Stimulated activated CD4-positive, alpha-beta T cell treated with anti-CD3 and anti-CD28 coated beads, Interleukin-2, amount 100 ng/mL, for 4 hours (primary cell): ENCODE measurements at places on chromosomes 2 and 18.

DNA sequence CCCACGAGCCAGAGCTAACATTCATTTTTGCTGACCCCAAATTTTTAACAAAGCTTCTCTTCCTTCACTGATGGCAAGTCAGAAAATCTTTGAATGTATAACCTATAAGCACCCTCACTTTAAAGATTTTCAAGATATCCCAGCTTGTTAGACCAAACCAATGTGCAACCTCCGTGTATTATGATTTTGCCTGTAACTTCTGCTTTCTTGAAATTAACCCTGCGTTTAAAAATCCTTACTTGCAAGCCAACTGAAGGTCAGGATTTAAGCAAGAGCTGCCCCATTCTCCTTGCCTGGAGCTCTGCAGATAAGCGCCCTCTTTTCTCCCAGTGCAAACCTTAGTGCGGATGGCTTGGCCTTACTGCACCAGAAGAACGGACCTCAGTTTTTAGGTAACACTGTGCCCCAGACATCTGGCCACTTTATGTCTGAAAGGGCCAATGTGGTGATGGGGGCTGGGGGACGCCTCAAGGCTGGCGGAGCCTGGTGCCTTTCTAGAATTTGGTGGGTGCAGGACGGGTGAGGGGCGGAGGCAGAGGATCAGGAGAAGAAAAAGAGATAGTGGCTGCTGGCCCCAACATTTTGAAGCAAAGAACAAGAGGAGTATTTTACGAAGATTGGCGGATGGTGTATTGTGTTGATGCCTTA, 805 bp upstream of the TNFRSF11A start:
- DNase-seq = no peak

- no peak for DNase-seq
Measured at GRCh38 chr2:55073000-55073983, 23.0 kb upstream of the RTN4 start.

DNA sequence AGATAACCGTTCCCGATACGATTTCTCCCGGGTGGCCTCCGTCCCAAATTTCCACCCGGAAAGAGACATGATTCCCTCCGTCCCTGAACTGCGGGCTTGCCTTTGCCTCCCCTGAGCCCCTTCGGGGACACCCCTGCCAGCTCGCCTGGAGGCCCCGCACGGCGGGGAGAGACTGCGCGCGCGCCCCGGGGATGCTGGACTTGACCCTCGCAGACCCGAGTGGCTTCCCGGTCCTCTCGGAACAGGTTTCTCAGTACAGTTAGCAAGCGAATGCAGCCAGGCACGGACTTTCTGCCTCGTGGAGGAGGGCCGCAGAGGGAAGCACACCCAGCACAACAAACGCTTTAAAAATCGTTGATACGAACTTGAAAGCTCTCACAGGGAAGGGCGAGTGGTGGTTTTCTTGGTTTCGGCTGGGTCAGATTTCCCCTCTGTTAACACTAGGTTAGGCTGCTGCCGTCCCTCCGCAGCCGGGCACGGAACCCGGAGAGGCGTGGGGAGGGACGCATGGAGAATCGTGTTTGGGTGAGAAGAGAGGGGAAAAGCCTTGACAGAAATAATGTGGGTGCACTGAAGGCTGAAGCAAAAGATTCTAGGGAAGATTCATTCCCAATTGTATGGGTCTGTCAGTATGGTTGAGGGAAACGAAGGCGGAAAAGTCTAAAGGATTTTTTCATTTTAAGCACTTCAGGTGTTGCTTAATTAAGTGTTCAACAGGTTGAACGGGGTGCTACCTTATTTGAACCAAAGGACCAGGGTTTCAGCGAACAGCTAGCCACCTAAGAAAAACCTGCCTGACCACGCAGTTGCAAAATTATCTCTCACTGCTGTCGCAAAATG, 916 bp downstream of the TNFRSF11A start:
- no peak for DNase-seq

GRCh38 chr18:70380915-70381896, 92.4 kb downstream of the SOCS6 start:
- no peak for DNase-seq

DNA sequence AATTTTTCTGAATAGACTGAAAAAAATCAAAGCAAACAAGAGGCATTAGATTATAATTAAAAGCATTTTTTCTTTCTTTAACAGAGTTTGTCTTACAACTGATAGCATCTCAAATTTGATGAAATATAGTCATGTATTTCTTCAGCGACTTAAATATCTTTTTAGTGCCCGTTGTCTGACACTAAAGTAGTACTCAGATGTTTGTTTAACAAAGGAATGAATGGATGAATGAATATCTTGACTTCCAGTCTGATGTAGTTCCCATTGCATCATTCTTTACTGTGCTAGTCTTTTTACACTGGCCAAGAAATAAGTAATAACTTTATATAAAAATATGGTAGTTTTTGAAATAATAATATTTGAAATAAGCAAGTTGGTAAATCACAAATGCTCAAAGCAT, 111.1 kb downstream of the TTC27 start:
- DNase-seq = no peak

- no peak for DNase-seq
Measured at GRCh38 chr2:83650161-83650560, 808.9 kb downstream of the SUCLG1 start.

GRCh38 chr18:54860941-54861340, 32.7 kb downstream of the RAB27B start:
- DNase-seq = no peak

GRCh38 chr2:28340312-28341202, 52.1 kb upstream of the FOSL2 start:
- no peak for DNase-seq

GRCh38 chr2:61722318-61722717, 131.5 kb downstream of the FAM161A start:
- no peak for DNase-seq

GRCh38 chr2:127003070-127003800, 103.7 kb downstream of the BIN1 start:
- no peak for DNase-seq

DNA sequence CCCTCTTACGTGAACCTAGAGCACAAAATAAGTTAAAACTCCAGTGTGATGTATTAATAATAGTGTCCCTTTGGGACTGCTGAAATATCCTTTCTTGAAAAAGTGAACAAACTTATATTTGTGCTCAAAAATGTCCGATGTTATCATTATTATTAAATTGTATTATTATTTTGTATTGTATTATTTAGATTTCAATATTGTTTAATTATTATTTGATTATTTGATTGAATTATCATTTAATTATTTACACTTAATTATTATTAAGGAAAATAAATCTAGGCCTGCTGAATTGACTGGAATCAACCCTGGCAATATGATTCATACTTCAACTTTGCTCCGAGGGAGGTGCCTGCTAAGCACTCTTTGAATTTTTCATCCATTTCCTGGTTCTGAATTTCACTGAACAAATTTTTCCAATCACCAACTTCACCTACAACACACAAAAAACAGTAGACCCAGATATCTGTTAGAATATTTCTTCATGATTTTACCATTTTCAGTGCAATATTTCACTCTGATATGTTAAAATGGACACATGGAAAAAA, 10.9 kb upstream of the EIF2AK2 start:
- no peak for DNase-seq

DNA sequence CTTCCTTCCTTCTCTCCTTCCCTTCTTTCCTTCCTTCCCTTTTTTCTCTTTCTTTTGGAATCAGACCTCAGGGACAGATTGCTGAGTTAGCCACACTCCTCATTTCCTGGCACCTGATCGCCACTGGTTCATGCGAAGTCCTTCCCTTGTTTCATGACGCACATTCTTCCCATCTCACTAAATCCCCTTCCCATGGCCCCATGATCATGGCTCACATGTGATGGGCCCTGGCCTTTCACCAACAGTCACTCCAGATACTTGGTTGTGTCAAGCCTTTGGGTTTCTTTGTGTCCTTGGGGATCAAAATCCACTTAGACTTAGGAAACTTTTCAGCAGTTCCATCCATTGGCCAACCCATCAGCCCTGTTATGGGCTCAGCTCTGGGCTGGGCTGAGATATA, 23.8 kb upstream of the ASPRV1 start:
- DNase-seq = no peak

DNA sequence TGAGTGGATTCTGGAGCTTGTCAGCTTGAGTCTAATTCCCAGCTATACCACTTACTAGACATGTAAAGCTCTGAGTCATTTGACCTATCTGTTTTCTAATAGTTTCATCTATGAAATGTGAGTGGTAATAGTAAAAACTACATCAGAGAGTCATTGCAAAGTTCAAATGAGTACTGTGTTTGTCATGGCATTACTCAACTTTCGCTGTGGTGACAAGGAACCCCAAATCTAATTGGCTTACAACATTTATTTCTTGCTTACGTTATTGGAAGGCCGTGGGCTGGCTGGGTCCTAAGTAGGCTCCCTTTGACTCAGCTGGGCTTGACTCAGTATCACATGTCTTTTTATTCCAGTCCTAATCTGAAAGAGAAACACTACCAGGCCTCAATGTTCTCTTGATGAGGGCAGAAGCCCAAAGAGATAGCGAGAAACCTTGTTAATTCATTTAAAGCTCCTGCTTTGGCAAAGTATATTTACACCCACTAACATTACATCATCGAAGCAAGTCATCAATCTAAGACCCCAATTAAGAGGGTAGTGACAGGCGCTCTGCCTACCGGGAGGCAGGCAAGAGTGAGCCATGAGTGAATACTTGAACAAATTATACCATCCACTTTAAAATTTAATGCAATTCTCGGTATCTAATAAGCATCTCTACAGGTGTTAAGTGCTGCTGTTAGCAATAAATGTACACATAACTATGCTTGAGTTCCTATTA, 431.8 kb upstream of the SPHKAP start:
- DNase-seq = no peak

GRCh38 chr2:147756069-147756468, 88.8 kb upstream of the ACVR2A start:
- DNase-seq = no peak

GRCh38 chr2:30273574-30273929, 42.2 kb downstream of the LBH start:
- DNase-seq = no peak

GRCh38 chr2:67378555-67378954, 18.6 kb upstream of the ETAA1 start:
- no peak for DNase-seq

DNA sequence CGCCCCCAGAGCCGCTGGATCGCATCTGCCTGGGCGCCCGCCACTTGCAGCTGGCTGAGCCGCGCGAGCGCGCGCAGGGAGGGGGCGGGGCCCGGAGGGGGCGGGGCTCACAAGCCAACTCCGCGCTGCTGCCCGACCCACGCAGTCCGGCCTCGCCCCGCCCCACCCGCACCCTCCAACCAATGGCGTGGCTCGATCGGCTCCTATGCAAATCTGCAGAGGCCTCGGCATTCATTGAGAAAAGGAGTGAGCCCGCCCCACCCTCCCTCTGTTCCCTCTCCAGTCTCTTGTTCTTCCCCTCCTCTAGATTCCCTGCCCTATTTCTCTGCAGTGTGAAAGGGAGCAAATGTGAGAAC, at the start of gene ALK:
Gene ALK, minus strand, starts transcription at position 27 of the 356 bp plus-strand sequence. CDS start 927 bp downstream, outside the sequence.
- peak; percentile 22 for DNase-seq

GRCh38 chr2:237869343-237870102, 10.1 kb downstream of the RAMP1 start:
- no peak for DNase-seq

GRCh38 chr2:200786826-200787225, 24.9 kb upstream of the BZW1 start:
- DNase-seq = no peak

DNA sequence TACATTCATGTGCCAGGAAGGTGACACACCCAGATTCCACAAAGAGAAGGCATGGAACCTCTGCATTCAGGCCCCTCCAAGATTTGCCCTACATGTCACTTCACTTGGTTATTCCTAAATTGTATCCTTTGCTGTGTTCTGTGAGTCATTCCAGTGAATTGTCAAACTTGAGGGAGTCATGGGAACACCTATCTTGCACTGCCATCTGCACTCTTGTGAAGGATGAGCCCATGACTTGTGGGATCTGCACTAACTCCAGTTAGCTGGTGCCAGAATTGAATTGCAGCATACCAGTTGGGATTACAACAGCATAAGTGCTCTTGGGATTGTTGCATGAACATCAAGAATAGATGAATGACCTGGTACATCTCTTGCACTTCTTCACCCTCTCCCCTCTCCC, 1288.0 kb upstream of the ZEB2 start:
- no peak for DNase-seq

DNA sequence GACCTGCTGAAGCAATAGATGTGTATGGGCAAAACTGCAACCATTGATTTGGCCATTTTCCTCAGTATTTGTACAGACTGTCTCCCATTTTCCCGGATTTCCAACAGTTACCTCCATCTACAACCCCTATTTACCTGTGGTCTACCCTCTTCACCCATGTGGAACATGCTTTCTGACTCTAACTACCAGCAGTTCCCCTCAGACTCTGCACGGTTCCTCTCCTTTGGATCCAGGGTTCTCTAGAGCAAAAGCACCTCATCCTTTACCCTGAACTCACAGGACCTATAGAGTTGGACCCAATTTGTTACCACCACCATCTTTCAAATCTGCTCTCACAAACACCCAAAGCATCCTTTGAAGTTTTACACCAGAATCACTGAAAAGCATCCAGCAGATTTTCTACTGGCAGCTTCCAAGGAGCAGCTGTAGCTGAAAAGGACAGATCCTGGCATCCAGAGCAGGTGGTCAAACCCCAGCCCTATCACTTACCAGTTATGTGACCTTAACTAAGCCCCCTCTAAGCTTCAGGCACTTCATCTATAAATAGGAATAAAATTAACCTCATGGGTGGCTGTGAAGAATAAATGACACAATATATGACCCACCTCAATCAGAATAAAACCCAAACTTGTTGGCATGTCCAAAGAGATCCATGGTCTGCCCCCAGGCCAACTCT, 15.3 kb downstream of the CYTIP start:
- no peak for DNase-seq

GRCh38 chr2:172084395-172084644, 987 bp upstream of the DLX1 start:
- DNase-seq = no peak

DNA sequence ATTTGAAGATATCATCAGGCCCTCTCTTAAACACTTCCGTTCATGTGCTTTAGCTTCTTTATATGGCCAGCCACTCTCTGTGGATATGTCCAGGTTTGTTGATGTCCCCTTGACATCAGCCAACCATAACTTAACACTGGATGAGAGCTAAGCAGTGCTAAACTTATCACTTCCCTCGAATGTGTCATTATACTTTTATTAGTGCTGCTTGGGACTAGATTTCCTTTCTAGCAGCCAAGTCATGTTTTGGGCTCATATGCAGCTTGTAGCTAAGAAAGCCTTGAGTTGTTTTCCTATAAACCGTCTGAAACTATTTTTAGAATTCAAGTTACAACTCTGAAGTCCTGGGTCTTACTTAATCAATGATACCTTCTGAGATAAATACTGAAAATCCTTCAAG, 144.8 kb upstream of the TNP1 start:
- DNase-seq = no peak

- no peak for DNase-seq
Measured at GRCh38 chr2:217114117-217114516, 254.3 kb upstream of the TNP1 start.
